ENCODE measurements at places on chromosomes 11 and 22.

- DNase-seq = no peak
These were observed 605 bp upstream of the COPB1 start for GRCh38 chr11:14500181-14500651.

- no peak for DNase-seq
These were observed 12.7 kb upstream of the TSGA10IP start for GRCh38 chr11:65932558-65932919.

DNA sequence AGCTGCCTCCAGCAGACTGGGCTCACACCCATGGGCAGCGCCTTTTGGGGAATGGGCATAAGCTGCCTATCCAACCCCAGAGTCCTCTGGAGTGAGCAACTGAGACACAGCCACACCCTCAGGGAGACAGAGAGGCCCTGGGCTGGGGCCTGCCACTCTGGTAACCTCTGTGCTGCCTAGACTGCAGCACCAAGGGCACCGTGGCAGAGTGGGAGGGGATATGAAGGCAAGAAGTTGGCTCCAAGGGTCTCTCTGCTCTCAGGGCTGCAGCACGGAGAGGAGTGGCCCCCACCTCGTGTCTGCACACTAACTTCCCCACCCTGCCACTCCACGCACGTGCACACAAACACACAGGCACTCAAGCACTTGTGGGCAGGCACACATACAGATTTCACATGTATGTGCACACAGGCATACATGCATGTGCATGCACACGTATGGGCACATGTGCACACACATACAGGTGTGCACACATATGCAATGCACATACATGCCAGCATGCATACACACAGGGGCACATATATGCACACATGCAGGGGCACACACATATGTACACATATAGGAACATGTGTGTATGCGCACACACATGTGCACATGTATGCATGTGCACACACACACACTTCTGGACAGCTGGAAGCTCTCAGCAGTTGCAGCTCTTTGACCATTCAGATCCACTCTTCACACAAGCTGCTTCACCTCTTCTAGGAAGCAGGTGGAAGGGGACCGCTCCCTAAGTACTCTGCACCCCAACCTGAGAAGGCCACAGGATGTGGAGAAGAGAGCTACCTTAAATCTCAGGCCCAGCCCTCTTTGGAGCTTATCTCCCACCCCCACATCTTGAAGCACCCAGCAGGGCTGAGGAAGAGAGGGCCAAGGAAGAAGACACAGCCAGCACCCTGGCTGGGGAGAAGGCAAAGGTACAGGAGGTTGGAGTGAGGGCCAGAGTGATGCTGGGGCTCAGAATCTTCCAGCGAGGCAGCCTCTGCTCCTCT lies 4.3 kb downstream of the IGSF9B start:
- no peak for DNase-seq

DNA sequence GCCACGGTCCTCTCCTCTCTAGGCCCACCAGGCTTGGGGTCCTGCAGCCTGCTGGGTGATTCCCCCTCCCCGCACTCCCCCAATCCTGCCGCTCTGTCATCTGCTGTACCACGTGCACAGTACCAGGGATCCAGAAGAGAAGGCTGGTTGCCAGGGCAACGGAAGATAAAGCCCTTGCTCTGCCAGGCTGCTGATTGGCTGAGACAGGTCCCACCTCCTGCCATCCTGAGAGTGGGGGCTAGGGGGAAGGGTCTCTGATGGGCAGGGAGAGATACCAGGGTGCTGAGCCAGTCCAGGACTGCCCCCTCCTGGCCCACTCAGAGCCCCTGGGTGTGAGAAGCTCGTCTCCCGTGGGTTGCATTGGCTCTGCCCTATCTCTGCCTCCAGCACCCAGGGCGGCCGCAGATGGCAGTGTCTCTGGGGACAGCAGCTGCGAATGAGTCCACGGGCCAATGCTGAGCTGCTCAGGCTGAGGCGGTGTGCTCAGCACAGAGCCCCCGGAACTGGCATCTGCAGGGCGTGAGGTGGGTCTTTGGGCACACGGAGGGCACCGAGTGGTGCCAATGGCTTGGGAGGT lies at the start of gene SMIM45:
Gene SMIM45, plus strand, starts transcription at position 253 of the 577 bp plus-strand sequence.
- peak; percentile 91 for DNase-seq

DNA sequence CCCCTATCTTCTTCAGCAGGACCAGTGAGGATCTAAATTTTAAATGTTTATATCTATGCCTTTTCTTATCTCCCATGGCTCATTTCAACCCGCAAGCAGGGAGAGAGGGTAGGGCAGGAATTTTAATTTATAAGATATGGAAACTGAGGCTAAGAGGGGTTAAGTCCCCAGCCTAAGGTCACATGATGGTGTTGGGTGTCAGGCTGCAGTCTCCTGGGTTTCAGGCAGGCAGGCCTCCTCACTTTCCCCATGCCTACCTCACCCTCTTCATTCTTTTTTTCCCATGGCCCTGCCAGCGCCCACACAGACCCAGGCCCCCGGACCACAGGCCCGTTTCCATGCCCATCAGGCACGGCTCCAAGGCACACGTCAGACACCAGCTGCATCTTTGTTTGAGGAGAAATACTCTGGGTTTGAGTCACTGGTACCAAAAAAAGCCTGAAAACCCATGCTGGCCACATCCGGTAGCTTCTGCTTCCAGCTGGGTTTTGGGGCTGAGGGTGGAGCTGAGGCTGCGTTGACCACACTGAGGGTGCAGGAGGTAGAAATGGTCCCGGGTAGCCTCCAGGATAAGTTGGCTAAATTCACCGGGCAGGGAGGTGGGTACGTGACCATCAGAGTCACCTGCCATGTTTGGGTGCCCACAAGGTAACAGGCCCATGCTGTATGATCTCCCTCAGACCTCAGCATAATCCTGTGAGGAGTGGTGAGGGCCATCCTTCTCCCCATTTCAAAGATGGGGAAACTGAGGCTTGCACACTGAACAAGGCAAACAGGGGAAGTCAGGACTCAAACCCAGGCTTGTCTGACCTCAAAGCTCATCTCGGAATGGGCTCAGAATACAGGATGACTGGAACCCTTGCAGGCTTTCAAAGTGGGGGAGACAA lies 7.5 kb downstream of the CRYBB1 start:
- no peak for DNase-seq

- DNase-seq = no peak
These were observed 1270.6 kb downstream of the LRRC4C start for GRCh38 chr11:40188848-40189247.

- DNase-seq = no peak
These were observed 34.0 kb downstream of the NXPE1 start for GRCh38 chr11:114525682-114526081.

DNA sequence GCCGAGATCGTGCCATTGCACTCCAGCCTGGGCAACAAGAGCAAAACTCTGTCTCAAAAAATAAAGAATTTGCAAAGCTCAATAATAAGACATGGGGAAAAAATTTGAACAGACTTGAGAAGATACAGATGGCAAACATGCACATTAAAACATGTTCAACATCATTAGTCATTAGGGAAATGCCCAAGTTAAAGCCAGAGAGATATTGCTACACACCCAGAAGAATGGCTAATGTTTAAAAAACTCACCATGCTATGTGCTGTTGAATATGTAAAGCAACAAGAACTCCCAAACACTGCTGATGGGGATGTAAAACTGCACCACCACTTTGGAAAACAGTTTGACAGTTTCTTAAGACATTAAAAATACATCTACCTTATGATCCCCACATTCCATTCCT lies 12.6 kb downstream of the LRRC75B start:
- no peak for DNase-seq

DNA sequence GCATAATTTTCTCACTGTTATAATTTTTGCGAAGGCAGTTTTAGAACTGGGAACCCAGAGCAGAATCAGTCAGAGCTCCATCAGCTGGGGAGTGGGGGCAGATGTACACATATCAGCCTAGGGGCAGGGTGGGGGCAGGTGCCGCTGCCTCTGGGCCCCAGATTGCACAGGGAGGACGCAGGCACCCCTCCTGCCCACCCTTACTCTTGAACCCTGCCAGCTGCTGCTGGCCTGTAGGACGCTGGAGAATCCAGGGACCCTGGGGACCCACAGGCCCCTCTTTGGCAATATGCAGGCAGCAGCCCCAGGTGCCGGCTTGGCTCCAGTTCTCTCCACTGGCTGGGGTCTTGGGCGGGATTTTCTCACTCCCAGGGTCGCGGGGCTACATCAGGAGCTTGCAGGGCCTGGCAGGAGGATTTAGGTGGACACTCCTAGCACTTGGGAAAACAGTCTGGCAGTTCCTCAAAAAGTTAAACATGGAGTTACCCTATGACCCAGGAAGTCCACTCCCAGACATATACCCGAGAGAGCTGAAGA lies 8.8 kb upstream of the CAPN5 start:
- DNase-seq = no peak

DNA sequence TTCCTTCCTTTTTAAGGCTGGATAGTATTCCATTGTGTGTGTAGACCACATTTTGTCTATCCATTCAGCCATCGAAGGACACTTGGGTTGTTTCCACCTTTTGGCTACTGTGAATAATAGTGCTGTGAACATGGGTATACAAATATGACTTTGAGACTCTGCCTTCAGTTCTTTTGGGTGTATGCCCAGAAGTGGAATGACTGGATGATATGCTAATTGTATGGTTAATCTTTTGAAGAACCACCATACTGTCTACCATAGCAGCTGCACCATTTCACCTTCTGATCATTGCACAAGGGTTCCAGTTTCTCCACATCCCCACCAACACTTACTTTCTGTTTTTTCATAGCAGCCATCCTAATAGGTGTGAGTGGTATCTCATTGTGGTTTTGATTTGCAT lies 30.3 kb downstream of the SGSM1 start:
- no peak for DNase-seq

GRCh38 chr22:49014227-49015201 lies 813.2 kb downstream of the BRD1 start:
- DNase-seq = no peak

DNA sequence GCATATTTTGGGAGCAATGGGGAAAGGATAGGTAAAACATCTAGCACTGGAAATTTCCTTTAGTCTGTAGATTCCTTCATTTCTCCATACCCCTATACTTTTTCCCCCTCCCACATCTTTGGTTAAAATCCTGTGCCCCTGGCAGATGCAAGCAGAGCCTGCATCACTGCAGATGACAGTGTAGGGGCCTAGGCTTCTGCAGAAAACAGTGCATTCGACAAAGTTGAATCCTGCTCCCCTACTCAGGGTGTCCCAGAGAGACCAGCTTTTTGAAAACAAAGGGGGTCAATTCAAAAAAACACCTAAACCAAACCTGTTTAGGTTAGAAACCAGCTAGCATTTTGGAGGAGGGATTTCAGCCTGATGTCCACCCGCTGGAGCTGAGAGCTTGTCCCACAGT lies 43.8 kb upstream of the BLID start:
- no peak for DNase-seq

- DNase-seq = no peak
These were observed 36.4 kb downstream of the KCNJ4 start for GRCh38 chr22:38418589-38418988.

DNA sequence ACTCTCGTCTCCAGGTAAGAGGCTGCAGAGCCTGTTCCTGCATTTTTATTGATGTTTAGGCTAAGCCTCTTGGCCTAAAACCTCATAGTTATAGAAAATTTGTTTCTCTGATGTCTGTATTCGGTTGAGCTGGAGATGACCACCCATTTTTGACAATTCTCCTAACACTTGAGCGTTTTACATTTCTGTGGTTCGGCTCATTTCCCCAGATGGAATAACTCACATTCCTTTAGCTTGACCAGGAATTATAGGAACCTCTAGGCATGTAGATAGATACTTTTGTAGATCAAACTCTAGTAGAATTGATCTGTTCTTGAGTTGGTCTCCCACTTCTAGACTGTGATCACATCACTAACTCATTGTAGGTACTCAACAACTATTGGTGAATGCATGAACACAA lies 172.6 kb upstream of the CADM1 start:
- DNase-seq = no peak

DNA sequence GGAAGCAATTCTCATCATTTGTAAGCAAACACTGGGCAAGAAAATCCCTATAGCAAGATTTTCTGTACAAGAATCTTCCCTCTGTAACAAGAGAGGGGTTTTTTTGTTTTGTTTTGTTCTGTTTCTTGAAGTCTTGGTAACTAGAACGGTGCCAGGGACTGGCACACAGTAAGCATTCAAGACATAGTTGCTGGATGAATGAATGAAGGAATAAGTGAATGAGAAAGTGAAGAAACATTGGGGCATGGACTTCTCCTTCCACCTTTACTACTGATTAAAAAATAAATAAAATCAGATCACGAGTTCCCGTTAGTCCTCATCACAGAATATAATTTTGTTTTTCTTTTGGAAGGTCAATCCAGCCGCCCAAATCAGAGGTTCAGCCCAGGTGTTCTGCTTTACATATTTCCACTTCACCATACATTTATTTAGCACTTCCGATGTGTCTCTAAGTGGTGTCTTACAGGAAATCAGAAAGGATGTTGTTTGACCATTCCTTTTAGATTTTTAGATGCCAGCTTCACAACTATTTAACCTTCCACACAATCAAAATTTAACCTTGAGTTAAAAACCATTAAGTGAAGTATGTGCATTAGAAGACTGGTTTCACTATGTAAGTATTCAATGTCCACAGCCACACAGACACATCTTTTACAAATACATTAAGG lies 281.2 kb downstream of the CADM1 start:
- DNase-seq = no peak

GRCh38 chr11:63791495-63792167 lies 21.6 kb upstream of the SPINDOC start:
- no peak for DNase-seq

GRCh38 chr22:42957544-42957943 lies 57.4 kb downstream of the PACSIN2 start:
- DNase-seq = no peak

- DNase-seq = no peak
These were observed 93.6 kb downstream of the DDX10 start for GRCh38 chr11:108758458-108758857.

DNA sequence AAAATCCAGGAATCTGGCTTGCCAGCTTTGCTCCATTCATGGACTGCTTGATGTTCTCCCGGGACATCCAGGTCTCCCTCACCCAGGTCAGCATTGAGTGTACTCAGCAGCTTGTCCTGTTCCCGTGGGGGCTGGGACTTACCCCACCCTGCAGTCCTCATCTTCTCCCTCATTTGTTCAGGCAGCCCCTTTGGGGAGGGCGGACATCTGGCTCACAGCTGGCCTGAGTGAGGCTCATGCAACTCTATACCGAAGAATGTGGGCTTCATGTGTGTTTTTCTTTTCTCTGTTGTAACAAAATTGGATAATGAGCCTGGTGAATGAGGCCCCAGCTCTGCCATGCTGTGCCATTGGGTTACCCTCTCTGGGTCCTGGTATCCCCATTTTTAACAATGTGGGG lies 227.7 kb upstream of the TENM4 start:
- DNase-seq = no peak

DNA sequence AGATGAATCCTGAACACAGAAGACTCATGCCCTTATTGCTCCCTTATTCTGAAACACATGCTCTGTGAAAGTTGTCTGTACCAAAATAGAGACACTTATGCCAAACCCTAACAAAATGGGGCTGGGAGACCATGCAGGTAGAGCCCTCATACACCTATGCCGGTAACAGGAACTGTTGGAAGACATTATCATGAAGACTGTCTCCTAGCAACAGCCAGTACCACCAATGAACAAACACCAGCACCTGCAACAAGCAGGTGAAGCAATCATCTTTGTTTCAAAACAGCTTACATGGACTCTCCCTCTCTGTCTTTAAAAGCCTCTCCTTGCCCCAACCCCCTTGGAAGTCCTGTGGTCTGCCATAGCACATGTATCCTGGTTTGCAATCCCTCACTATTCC lies 17.2 kb downstream of the SLC5A4 start:
- DNase-seq = no peak
